ENCODE measurements at places on chromosomes 11 and 22.
A peak's percentile ranks its signal among the peaks of the same experiment; 100 is the strongest.

GRCh38 chr11:130313383-130314183, 1.1 kb downstream of the ZBTB44 start:
- DNase-seq = peak; percentile 26

- no peak for DNase-seq
Observed at GRCh38 chr11:117705866-117706265, 91.2 kb downstream of the DSCAML1 start.

- no peak for DNase-seq
Observed at GRCh38 chr22:40721266-40721665, 42.0 kb downstream of the MCHR1 start.

- DNase-seq = no peak
Observed at GRCh38 chr11:32141745-32142546, 51.1 kb downstream of the RCN1 start.

GRCh38 chr22:40042312-40042711, 47.6 kb downstream of the FAM83F start:
- DNase-seq = no peak

DNA sequence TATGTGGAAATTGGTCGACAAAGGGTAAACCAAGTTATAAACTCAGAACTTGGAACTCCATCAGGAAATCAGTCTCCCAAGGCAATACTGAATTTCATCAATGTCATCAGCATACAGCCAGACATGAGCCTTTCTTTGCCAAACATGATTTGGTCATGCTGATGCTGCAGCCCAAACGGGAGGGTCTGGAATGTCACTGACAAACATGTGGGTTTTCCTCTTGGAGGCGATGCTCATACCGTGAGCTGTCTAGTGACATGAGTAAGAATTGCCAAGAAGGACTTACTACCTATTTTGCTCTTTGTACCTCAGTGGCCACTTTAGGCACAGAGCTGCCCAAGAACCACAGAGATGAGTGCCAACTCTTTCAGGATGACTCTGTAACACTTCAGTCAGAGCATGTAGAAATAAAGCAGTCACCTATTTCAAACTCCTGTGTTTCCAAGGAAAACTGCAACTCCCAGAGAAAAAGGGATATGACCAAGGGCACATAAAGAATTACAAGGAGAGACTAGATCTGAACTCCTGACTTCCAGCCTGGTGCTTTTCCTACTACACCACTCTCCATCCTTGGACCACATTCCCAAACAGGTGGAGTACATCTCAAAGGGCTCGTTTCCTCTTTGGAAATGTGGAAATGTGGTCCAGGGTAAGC, 24.3 kb upstream of the MRGPRX2 start:
- DNase-seq = no peak

All from hematopoietic multipotent progenitor cell (in vitro differentiated cells).